ENCODE measurements at places on chromosomes 6 and 20.

- no peak for DNase-seq
Observed at GRCh38 chr6:50007819-50008218, 14.0 kb downstream of the DEFB110 start.

DNA sequence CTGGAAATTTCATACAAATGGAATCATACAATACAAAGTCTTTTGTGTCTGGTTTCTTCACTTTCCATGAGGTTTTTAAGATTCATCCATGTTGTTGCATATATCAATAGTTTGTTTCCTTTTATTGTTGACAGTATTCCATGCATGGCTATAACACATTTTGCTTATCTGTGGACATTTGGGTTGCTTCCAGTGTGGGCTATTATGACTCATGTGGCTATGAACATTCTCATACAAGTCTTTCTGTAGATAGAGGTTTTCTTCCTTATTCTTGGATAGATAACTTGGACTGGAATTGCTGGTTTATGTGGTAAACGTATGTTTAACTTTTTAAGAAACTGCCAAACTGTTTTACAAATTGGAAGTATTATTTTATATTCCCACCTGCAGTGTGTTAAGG, 30.0 kb upstream of the KIF6 start:
- no peak for DNase-seq

GRCh38 chr20:33635341-33635740, 26.8 kb upstream of the C20orf144 start:
- DNase-seq = no peak

DNA sequence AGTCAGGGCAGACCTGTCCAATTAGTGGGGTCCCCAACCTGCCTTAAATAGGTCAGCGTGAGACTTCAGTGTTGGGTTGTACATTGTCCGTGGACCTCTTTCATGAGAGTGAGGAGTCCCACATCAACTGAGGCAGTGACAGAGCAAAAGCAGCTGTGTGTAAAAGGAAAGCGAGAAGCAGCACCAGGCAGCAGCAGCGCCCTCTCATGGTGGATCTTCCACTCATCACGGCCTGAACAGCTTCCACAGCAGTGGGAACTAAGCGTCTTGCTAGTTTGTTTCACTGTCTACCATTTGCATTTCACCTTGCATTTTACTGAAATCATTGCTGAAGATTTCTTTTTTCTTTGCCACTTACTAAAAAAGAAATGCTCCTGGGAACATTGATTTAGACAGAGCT, 333.8 kb downstream of the PKHD1 start:
- DNase-seq = peak; percentile 38

- DNase-seq = no peak
Observed at GRCh38 chr20:57107208-57107607, 159.2 kb downstream of the BMP7 start.

DNA sequence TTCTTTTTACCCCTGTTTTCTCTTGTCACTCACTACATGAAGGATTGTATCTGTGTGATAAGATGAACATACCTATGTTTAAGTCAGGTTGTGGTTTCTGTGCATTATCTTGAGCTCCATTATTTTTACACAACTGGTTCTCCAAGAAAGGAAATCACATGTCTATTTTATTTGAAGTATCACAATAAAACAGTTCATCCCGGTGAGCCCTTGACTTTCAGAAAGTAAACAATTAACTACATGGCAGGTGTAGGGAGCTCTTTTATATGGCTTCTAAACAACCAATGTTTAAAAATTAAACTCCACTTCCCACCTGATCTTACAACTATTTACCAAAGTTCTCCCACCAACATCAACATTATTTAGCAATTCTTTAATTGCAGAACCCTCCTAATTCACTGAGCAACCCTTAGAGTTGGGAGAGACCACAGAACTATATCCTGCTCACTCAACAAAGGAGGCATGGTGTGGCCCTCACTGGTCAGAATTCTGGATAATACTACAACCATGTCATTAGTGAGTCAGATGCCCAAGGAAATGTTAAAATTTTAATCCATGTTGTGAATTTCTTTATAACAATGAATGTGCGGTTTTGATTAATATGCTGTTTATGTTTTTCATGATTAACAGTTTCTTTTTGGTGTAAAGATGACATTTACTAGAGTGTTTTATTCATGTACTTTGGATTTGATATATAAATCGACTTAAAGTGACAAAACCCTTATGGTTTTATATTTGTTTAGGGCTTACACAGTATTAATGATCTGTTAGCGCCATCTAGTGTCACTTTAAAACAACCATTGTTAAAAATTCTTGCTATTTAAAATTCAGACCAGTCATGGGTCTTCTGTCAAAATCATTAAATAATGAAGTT, 50.0 kb upstream of the SCGN start:
- DNase-seq = no peak

DNA sequence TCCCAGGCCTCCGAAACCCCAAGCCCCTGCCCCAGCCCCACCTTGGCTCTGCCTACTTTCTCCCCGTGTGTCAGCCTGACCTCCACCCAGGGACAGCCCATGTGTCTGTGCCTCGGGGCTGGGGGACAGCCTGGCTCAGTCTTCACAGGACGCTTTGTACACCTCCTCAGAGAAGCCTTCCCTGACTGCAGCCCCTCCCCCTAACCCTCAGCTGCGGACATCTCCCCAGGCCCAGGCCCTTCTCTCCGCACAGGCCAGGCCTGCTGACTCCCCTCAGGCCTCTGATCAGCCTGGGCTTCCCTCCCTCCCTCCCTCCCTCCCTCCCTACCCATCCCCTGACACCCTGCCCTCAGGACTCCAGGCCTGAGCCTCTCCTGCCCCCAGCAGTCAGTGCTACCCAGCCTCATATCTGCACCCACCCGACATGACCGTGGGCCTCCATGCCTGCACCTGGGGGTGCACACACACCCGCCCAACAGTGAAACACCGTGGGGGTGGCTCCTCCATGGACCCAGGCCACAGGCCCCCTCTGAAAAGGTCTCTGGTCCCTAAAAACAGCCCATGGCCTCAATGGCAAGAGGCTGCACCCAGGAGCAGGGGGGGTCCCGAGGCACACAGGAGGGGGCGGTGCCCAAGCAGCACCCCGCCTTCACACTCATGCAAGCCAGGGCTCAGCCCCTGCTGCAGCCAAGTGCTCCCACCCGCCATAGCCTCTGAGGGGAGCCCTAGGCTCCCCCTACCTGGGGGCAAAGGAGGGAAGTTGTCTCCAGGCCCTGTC, 12.9 kb downstream of the LAMA5 start:
- no peak for DNase-seq

DNA sequence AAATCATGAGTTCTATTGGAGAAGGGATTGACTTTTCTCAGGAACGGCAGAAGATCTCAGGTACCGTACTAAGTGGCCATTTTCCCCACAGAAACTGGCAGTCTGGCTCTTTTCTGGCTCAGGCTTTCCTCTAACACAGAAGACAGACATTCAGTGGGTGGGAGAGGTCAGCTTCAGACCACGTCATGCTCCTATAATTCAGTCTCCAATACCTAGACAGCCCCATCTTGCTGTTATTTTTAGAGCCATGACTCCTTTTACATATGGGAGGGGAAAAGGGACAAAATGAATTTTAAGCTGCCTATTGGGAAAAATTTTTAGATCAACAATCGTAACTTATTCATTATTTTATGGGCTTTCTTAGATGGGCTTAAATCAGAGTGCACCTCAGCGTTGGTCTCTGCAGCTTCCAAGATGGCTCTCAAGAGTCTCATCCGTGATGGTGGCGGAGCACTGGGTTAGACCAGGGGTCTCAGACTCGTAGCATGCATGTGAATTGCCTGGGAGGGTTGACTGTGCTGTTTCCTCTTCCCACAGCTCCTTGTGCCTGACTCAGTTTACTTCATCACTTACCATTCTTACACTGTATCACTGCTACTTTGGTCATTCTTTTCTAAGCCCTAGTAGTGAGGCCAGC, 86.9 kb downstream of the TCP11 start:
- DNase-seq = no peak

- DNase-seq = no peak
Observed at GRCh38 chr6:4561773-4562400, 214.3 kb upstream of the CDYL start.

DNA sequence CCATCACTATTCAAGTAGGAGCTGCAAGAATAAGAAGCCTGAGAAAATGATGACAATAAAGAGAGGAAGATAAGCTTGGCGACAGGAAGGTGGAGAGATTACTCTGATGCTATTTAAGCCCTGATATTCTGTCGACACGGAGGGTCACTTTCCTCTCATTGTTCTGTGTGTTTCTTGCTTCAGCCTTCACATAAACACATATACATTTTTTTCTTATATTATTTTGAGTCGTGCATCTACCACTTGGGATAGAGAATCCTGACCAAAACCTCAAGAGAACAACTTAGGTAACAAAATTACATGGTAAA, 10.5 kb downstream of the PTCHD4 start:
- DNase-seq = no peak

GRCh38 chr6:150230832-150231524, 88.1 kb downstream of the PPP1R14C start:
- DNase-seq = no peak

GRCh38 chr6:123810214-123810613, 6.5 kb downstream of the NKAIN2 start:
- no peak for DNase-seq

- DNase-seq = no peak
Observed at GRCh38 chr6:126701676-126702560, 362.0 kb downstream of the CENPW start.

- no peak for DNase-seq
Observed at GRCh38 chr20:40654876-40655275, 34.2 kb downstream of the MAFB start.

DNA sequence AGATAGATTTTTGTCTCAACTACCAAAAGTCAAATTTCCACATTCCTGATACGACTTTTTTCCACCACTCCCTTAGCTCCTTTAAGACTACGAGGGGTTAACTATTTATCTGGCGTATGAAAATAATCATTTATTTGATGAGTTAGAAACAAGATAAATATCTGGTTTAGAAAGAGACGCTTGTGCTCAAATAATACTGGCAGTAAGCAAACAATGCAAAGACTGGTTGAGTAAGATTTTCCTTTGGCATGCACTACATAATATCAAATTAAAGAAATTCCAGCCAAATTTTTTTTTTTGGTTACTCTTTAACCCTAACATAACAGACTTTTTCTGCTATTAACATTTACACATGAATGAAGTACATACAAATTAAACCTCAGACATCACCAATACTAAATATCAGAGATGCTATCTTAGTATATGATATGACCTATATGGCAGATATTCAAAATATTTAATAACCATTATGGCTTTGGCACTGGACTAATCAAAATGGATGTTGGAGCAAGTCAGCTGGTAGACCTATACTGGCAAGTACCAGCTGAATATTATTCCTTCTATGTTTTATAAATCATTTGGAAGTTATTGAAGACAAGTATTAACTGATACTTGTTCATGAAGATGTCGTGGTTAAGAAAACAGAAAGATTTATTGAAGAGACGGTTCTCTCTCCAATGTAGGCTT, 345.3 kb downstream of the TFAP2B start:
- no peak for DNase-seq

DNA sequence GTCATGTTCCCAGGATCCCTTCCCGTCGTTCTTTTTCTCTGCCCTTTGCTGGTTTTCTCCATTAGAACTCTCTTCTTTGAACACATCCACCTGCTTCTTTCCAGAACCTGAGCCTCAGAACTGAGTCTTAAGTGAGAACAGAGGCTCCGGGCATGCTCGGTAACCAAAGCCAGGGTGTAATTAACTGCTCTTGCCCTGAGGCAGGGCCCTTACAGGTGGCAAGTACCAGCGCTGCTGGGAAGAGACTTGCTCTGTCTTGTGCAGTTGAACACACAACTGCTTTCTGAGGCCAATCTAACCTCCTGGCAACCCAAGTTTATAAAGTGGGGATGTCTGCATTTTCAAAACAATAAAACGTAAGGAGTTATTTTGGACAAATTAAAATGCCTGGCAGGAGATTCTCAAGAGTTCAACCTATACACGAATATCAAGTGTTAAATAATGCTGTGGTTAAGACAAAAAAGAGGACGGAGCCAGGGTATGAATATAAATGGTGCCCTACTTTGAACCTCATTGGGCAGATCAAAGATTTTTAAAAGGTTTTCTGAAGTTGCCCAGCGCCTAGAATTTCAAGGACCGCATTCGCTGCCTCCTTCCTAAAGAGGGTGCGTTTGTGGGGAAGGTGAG, 12.4 kb upstream of the DEK start:
- DNase-seq = no peak

GRCh38 chr6:140276133-140276532, 901.7 kb upstream of the CITED2 start:
- no peak for DNase-seq

DNA sequence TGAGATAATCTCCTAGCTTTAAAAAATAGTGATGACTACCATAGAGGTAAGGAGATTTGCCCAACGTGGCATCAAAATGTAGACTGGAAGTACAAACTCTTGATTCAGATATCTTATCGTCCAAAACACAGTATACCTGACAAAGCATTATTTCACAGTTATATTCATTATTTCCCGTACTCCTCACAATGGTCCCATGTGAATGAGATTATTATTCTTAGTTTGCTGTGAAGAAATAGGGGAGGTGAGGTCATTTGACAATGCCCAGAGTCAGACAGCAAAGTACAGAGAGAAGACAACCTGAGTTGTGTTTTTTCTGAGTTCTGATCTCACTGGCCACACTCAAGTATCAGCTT, 1.2 kb upstream of the TFB1M start:
- DNase-seq = no peak

- DNase-seq = no peak
Observed at GRCh38 chr6:138089325-138089724, 17.9 kb downstream of the PERP start.

DNA sequence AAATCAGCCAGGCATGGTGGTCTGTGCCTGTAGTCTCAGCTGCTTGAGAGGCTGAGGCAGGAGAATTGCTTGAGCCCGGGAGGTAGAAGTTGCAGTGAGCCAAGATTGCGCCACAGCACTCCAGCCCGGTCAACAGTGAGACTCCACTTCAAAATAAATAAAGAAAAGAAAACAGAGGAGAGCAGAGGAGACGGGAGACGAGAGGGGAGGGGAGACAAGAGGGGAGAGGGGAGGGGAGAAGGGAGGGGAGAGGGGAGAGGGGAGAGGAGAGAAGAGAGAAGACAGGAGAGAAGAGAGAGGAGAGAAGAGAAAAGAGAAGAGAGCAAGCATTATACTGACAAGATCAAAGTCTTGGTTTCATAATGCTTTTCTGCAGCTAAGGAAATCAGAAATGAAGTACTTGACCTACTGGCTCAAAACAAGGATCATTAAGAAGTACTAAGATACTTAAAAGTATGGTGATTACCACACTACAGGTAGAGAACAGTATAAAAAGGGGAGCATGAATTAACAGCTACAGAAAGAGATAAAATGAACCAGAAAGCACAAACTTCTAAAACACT, 30.5 kb downstream of the FAM8A1 start:
- no peak for DNase-seq
